ENCODE measurements at places on chromosomes 1 and 21. TPM values are rescaled to one million over a fixed set of nuclear protein-coding genes. Genes with fewer than 3 reads are reported as not detected.

Gene LENEP
- total RNA-seq = not detected

Gene TNFRSF25
- 65.4 TPM for total RNA-seq

Gene NAXE
- 50.5 TPM for total RNA-seq

- H3K27ac ChIP-seq = no peak overlapping the region
- no peak for DNase-seq
- H3K4me3 ChIP-seq = no peak overlapping the region
- peaks cover 3% of the 10 kb centered on the region for H3K27me3 ChIP-seq
- no peaks in the 10 kb centered on the region for H3K36me3 ChIP-seq
These were observed 23.6 kb upstream of the ARHGEF16 start for GRCh38 chr1:3430820-3431219.

DNA sequence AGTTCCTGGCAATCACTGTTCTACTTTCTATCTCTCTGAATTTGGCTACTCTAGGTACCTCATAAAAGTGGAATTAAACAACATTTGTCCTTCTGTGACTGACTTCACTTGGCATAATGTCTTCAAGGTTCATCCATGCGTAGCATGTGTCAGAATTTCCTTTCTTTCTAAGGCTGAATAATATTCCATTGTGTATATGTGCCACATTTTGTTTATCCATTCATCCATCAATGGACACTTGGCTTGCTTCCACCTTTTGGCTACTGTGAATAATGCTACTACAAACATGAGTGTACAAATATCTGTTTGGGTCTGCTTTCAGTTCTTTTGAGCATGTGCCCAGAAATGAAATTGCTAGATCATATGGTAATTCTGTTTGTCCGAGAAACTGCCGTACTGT is 14.7 kb downstream of the CACHD1 start:
- no peak for DNase-seq
- no peaks in the 10 kb centered on the region for H3K27me3 ChIP-seq
- no peak overlapping the region for H3K4me3 ChIP-seq
- H3K27ac ChIP-seq = no peak overlapping the region
- H3K4me1 ChIP-seq = peaks cover 12% of the 10 kb centered on the region

Gene OR2T35
- total RNA-seq = 0.19 TPM

- no peak for DNase-seq
- H3K27ac ChIP-seq = no peak overlapping the region
- H3K36me3 ChIP-seq = no peaks in the 10 kb centered on the region
- H3K4me3 ChIP-seq = no peak overlapping the region
- no peaks in the 10 kb centered on the region for H3K27me3 ChIP-seq
- no peaks in the 10 kb centered on the region for H3K4me1 ChIP-seq
These were observed 16.4 kb downstream of the IL12RB2 start for GRCh38 chr1:67324068-67324467.

Gene FAM163A
- total RNA-seq = not detected

Gene FAM3B
- total RNA-seq = 0.77 TPM

GRCh38 chr1:179177615-179178014 is 51.9 kb downstream of the ABL2 start:
- no peaks in the 10 kb centered on the region for H3K27me3 ChIP-seq
- H3K4me3 ChIP-seq = no peak overlapping the region
- no peak for DNase-seq

DNA sequence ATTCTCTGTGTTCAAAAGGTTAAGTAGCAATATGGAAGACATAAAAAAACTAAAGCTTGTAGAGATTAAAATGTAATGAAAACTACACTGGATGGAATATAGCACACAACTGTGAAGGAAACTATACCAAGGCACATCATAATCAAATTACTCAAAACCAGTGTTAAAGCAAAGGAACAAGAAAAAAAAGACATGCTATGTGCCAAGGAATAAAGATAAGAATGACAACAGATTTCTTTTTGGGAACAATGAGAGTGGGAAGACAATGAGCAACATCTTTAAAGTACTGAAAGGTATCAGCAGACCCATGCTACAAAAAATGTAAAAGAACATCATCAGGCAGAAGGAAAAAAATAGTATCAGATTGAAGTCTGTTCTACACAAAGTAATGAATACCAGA is 157.8 kb downstream of the VPS13D start:
- DNase-seq = no peak
- H3K36me3 ChIP-seq = peaks cover 58% of the 10 kb centered on the region
- no peak overlapping the region for H3K27ac ChIP-seq
- no peaks in the 10 kb centered on the region for H3K27me3 ChIP-seq
- H3K4me3 ChIP-seq = no peak overlapping the region

Gene ST6GALNAC3
- 11.9 TPM for total RNA-seq

DNA sequence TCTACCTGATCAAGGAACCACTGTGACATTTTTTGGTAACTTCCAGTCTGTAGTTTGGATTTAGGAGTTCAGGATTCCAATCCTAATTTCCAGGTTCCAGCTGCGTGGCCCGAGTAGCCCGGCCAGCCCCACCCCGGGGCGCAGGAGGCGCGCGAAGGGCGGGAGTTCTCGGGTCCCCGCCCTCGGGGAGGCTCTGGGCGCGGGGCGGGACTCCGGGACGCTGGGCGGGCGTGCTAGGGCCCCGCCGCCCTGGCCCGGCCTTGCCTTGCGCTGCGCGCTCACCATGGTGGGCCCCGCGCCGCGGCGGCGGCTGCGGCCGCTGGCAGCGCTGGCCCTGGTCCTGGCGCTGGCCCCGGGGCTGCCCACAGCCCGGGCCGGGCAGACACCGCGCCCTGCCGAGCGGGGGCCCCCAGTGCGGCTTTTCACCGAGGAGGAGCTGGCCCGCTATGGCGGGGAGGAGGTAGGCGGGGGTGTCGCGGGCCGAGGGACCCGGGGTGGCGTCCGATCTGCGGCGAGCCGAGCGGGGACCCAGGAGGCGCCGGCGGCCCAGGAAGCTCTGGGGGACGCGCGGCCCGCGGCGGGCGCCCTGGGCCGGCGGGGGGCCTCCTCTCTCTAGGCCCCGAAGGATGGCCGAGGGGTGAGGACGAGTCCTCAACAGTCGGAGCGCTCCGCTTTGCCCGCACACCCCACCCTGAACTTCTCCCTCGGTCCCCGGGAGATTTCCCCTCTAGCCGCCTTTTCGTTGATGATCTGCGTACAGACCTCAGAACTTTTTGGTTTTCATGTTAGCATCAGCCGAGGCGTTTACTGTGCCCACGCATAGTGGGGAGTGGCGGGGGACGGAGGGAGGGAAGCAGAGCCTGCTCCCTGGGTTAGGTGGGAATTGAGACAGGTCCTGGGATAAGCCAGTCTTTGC is at the start of gene NENF:
Gene NENF (plus strand): TSS at position 260 of the 916 bp plus-strand sequence. CDS start 24 bp downstream, at position 284.
- no peaks in the 10 kb centered on the region for H3K36me3 ChIP-seq
- H3K27me3 ChIP-seq = no peaks in the 10 kb centered on the region
- H3K4me1 ChIP-seq = no peaks in the 10 kb centered on the region
- DNase-seq = peak; percentile 95
- H3K27ac ChIP-seq = peak within 1 kb of the TSS; percentile 76

- H3K4me3 ChIP-seq = no peak overlapping the region
- DNase-seq = peak; percentile 29
- no peak overlapping the region for H3K27ac ChIP-seq
- peaks cover 4% of the 10 kb centered on the region for H3K4me1 ChIP-seq
- no peaks in the 10 kb centered on the region for H3K27me3 ChIP-seq
These were observed 3.6 kb upstream of the KIF17 start for GRCh38 chr1:20721117-20722061.

DNA sequence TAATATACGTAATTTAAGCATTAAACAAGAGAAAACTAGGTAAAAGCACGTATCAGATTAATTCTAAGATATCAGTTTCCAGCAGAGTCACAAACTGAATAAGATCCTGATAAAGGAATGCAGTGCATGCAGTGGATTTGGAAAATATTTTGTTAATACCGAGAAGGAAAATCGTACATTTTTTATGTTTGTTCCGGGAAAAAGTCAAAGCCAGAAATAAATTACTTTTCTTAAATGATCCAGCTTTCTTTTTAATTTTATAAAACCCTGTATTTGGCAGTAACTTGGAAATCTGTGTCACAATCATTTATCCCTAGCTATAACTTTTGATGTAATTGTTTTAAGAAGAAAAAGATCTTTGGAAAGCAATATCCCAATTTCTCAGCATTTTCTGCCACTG is 955 bp downstream of the PALMD start:
- no peaks in the 10 kb centered on the region for H3K4me1 ChIP-seq
- no peaks in the 10 kb centered on the region for H3K36me3 ChIP-seq
- no peaks in the 10 kb centered on the region for H3K27me3 ChIP-seq
- no peak overlapping the region for H3K27ac ChIP-seq

Gene CTSE
- 0.66 TPM for total RNA-seq

DNA sequence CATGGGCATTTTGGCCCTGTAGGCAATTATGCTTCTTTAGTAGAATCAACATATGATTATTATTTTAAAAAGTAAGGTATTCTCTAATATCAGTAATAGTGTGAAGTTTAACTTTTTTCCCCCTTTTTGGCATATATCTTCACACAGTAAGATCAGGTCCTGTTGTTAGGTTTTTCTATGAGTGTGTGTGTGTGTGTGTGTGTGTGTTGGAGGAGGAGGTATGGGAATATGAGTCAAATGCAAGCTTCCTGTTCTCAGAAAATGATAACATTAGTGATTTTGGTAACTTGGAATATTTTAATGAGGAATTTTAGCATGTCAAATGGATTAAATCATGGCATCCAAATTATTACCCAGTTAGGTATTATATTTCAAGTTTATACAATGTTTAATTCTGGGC is 65.8 kb upstream of the BCL10 start:
- no peaks in the 10 kb centered on the region for H3K27me3 ChIP-seq
- no peak overlapping the region for H3K4me3 ChIP-seq
- no peaks in the 10 kb centered on the region for H3K4me1 ChIP-seq
- H3K36me3 ChIP-seq = no peaks in the 10 kb centered on the region
- H3K27ac ChIP-seq = no peak overlapping the region
- DNase-seq = no peak

Gene TRIM67
- not detected for total RNA-seq

GRCh38 chr1:192311281-192311680 is 5.5 kb upstream of the RGS21 start:
- H3K27ac ChIP-seq = no peak overlapping the region
- no peak for DNase-seq
- H3K4me3 ChIP-seq = no peak overlapping the region
- H3K36me3 ChIP-seq = no peaks in the 10 kb centered on the region

Gene MAGI3
- 12.2 TPM for total RNA-seq

- no peak for DNase-seq
- no peak overlapping the region for H3K4me3 ChIP-seq
- no peak overlapping the region for H3K27ac ChIP-seq
- H3K36me3 ChIP-seq = no peaks in the 10 kb centered on the region
- H3K27me3 ChIP-seq = no peaks in the 10 kb centered on the region
These were observed 166.5 kb upstream of the COA6 start for GRCh38 chr1:234206651-234207284.

GRCh38 chr1:41433501-41433900 is 51.0 kb downstream of the EDN2 start:
- peaks cover 46% of the 10 kb centered on the region for H3K4me1 ChIP-seq
- H3K4me3 ChIP-seq = no peak overlapping the region
- H3K27ac ChIP-seq = no peak overlapping the region
- peaks cover 22% of the 10 kb centered on the region for H3K27me3 ChIP-seq
- H3K36me3 ChIP-seq = no peaks in the 10 kb centered on the region
- DNase-seq = no peak

Gene XPR1
- total RNA-seq = 26.8 TPM

GRCh38 chr1:114339379-114339778 is 171.6 kb downstream of the TRIM33 start:
- no peak overlapping the region for H3K4me3 ChIP-seq
- no peaks in the 10 kb centered on the region for H3K27me3 ChIP-seq
- H3K4me1 ChIP-seq = peaks cover 5% of the 10 kb centered on the region
- H3K36me3 ChIP-seq = no peaks in the 10 kb centered on the region

Gene OLFML2B
- 12.6 TPM for total RNA-seq

GRCh38 chr1:93427656-93428055 is 20.3 kb upstream of the FNBP1L start:
- H3K4me1 ChIP-seq = no peaks in the 10 kb centered on the region
- no peak overlapping the region for H3K4me3 ChIP-seq
- H3K27me3 ChIP-seq = peaks cover 18% of the 10 kb centered on the region
- H3K36me3 ChIP-seq = no peaks in the 10 kb centered on the region

Gene KRTAP7-1
- total RNA-seq = not detected

- no peak overlapping the region for H3K4me3 ChIP-seq
- no peaks in the 10 kb centered on the region for H3K27me3 ChIP-seq
- peaks cover 5% of the 10 kb centered on the region for H3K36me3 ChIP-seq
- H3K27ac ChIP-seq = no peak overlapping the region
- peaks cover 13% of the 10 kb centered on the region for H3K4me1 ChIP-seq
These were observed 4.8 kb downstream of the UBQLN4 start for GRCh38 chr1:156048663-156049258.

Gene KTI12
- total RNA-seq = 9.5 TPM

Gene TMEM125
- not detected for total RNA-seq

DNA sequence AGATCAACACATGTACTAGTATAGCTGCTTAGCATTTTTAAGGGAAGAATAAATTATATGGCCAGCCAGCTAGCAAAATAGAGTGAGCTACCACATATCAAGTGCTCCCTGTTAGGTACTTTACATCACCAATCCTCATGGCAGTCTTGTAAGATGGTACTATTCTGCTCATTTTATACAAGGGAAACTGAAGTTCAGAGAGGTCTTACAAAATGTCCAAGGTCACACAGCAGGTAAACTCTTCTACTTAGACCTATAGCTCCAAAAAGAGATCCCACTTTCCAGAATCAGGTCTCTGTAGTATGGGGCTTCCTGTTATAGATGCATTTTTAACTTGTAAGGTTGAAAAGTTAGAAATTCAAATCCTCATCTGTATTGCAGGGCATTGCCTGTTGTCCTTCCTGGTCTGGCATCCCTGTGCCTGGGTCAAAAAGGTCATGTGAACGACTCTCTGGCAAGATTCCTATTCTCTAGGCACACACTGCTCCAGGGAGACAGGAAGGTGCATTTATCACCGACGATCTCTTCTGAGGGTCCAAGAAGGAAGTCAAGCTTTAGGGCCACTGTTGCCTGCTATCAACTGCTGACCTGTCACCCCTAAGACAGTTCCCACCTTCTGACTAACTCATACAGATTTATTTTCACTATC is 41.1 kb downstream of the TRIT1 start:
- peak overlapping the region; percentile 50 for H3K27ac ChIP-seq
- no peak overlapping the region for H3K4me3 ChIP-seq
- DNase-seq = no peak
- peaks cover 50% of the 10 kb centered on the region for H3K4me1 ChIP-seq
- H3K36me3 ChIP-seq = peaks cover 56% of the 10 kb centered on the region

Gene RRP15
- 16.1 TPM for total RNA-seq

- H3K4me3 ChIP-seq = no peak overlapping the region
- H3K4me1 ChIP-seq = no peaks in the 10 kb centered on the region
- no peaks in the 10 kb centered on the region for H3K27me3 ChIP-seq
- H3K36me3 ChIP-seq = no peaks in the 10 kb centered on the region
- H3K27ac ChIP-seq = no peak overlapping the region
These were observed 59.0 kb upstream of the ST6GALNAC3 start for GRCh38 chr1:76015478-76016103.

GRCh38 chr1:243964915-243965314 is 86.2 kb upstream of the ZBTB18 start:
- H3K4me1 ChIP-seq = peaks cover 7% of the 10 kb centered on the region
- H3K27ac ChIP-seq = no peak overlapping the region
- no peaks in the 10 kb centered on the region for H3K27me3 ChIP-seq
- no peak overlapping the region for H3K4me3 ChIP-seq
- no peaks in the 10 kb centered on the region for H3K36me3 ChIP-seq
- DNase-seq = no peak

- no peaks in the 10 kb centered on the region for H3K36me3 ChIP-seq
- no peak overlapping the region for H3K4me3 ChIP-seq
- H3K27ac ChIP-seq = no peak overlapping the region
- DNase-seq = no peak
These were observed 104.1 kb downstream of the DTL start for GRCh38 chr1:212139526-212140135.

Gene ACTL8
- not detected for total RNA-seq

- H3K36me3 ChIP-seq = no peaks in the 10 kb centered on the region
- H3K4me1 ChIP-seq = no peaks in the 10 kb centered on the region
- no peaks in the 10 kb centered on the region for H3K27me3 ChIP-seq
- H3K4me3 ChIP-seq = no peak overlapping the region
These were observed 146.0 kb downstream of the PLA2G4A start for GRCh38 chr1:186974774-186975181.

Gene F13B
- total RNA-seq = not detected
